Activated T-helper 1 cell treated with anti-CD3 and anti-CD28 coated beads, Interleukin-12 subunit alpha, Interleukin-12 subunit beta, Interleukin-2, Interleukin-4 antibody, amounts not matched to agents 30 ng/mL and 10 ng/mL and 1 ng/mL, durations not matched to agents 14 hours and 24 hours and 36 hours (primary cell): ENCODE measurements at places on chromosomes 13 and 19. TPM values are rescaled to one million over a fixed set of nuclear protein-coding genes. Genes with fewer than 3 reads are reported as not detected.

Gene RYR1
- total RNA-seq, result 2.6 and 3.8 TPM in 2 replicates

Gene OR10H1
- total RNA-seq, result not detected in 2 replicates

DNA sequence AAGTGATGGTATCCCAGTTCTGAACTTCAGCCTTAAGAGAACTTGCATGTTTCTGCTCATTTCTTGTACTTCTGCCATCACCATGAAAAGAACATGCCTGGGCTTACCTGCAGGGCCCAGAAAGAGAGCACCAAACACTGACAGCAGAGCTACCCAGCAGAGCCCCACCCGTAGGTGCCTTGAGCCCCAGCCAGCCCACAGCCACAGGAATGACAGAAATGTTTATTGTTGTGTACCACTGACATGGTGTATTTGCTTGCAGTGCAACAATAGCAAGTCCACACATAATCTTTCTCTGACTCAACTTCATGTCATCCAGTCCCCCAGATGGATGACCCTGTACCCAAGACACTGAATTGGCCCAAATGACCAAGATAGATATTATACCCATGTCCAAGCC, 195.2 kb downstream of the TSHZ3 start:
- no peak for DNase-seq

- no peak for DNase-seq
These were observed 5.3 kb upstream of the PRKCG start for GRCh38 chr19:53876651-53877224.

Gene MYO1F
- total RNA-seq, result 45.6 and 50.9 TPM in 2 replicates

GRCh38 chr19:378706-379105, 30.2 kb downstream of the C2CD4C start:
- no peak for DNase-seq
